ENCODE measurements at places on chromosomes 7 and 10.

DNA sequence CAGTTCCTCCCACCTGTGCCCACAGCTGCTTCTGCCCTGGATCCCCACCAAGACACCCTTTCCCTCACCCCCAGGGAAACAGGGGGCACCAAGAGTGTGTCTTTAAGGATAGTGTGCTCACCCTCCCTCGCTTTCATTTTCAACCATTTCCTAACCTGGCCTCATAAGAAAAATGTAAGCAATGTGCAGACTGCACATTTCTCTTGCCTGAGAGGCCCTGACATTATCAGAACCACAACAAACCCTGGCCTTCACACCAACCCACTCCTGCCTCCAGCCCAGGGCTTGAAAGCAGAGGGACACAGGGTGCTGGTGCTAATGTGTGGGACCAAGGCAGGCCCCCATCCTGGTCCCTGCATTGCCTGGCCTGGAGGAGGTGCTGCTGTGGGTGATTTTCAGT, 11.0 kb upstream of the IMPDH1 start:
- no peak for DNase-seq

- DNase-seq = no peak
These were observed 32.8 kb downstream of the SLC26A4 start for GRCh38 chr7:107693396-107693795.

DNA sequence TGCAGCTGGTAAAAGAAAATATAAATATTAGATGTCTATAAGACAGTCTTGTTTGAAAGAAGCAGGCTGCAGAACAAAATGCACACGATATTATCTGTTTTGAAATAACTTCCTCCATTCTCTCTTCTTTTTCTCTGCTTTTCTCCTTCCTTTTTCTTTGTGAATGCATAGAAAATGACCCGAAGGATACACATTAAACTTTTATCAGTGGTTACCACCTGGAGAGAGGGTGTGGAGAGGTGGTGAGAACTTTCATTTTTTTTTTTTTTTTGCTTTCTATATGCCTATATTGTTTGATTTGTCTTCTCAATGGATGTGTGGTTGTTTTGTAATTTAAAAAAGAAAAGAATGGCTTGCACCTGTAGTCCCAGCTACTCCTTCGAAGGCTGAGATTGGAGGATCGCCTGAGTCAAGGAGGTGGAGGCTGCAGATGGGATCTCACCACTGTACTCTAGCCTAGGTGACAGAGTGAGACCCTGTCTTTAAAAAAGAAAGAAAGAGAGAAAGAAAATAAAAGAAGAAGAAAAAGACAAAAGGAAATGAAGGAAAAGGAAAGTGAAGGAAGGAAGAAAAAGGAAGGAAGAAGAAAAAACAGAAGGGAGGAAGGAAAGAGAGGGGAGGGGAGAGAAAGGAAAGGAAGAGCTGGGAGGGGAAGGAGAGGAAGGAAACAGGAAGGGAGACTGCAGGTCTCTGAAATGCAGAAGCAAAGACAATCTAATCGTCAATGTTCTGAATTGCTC, 64.4 kb downstream of the SAMD9 start:
- no peak for DNase-seq

DNA sequence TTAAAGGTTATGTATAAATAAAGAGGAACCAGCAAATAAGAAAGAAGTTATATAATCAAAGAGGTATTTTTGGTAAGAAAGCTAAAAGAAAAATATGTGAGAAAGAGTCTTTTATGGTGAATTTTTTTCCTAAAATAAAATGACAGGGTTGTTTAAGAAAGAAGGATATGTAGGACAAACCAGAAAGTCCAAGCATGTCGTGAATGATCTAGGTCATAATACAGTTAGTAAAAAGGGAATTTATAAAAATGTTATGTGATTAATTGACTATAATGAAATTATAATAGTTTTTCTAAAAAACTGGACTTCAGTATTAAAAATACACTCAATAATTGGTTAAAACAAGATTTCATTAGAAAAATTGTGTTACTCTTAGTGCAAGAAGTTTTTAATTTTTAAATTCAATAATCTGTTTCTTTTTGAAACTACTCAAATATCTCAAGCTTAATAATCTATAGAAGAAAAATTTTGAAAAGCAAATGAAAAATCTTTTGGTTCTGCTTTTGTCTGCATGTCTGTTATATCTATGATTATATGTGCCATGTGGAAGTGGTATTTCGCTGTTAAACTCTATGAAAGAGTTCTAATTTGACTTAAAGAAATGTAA, 23.3 kb downstream of the AVL9 start:
- no peak for DNase-seq

DNA sequence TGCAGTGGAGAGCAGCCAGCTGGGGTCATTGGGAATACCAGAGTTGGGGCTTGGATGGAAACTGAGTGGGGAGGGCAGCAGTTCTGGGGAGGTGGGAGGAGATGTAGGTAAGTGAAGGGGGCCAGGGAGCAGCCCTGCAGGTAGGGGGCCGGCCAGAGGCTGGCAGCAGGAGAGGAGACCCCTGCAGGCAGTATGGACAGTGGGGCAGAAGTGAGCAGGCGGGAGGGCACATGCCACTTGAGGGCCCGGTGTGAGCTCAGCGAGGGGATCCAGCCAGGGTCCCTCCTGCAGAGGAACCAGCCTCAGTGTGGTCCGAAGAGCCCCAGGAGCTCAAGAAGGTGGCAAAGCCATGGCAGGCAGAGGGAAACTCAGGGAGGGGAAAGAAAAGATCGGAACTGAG, 75.4 kb downstream of the WDR11 start:
- DNase-seq = no peak

DNA sequence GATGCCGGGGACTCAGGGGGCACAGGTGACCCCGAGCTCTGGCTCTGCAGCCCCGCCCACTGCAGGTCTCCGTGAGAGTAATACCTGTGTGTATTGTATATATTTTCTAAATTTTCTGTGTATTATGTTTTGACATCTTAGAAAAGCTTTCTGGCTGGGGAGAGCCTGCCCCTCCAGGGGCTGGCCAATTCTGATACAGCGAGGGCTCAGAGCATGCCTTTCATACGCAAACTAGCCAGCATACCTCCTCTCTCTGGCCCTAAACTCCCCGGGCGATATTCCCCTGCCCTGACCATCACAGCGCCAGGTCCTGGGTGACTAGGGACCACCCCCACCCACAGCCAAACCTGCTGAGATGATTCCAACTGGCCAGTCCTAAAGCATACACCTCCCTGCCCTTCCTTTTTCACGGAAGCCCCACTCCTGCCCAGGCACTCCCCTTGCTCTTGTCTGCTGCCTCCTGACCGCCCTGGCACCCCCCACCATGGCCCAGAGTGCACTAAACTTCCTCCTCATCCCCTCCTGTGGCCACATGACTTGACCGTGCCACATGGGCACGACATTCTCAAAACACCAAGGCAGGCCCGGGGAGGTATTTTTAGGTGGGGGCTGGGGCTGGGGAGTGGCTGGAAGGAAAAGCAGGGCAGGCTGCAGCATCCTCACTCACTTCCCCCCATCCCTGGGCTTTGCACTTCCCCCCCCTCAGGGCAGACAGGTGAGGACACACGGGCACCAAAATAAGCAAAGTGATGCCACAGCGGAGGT, 61.5 kb downstream of the INSIG1 start:
- no peak for DNase-seq

DNA sequence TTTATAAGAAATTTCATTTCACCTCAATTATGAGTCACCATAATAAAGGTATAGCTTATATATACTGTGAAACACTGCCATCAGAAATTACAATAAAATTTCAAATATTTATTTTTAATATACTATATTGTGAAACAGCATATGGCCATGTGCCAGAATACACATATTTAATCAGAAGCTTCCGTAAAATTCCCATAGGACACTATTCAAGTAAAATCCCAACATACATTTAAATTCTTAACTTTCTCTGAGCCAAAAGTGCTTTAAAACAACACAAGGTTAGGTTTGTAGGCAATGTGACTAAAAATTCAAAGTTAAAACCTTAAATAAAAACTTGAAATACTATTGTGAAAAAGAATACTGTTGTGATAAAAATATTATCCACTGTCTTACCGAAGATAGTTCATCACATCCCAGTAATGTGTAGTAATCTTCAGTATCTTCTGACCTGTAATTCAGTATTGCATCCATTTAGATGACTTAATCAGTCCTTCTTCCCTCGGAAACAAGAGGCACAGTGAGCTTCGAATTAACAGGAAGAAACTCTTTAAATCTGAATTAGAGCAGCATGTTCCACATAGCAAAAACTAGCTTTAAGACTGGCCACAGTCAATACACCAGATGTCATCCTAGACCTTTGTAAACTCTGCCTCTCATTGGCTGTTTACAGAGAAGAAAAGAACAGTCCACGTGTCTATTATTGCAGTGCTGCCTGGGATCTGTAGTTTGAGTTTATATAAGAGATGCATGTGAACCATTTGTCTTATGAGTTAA, at the start of gene DNAJC12:
TSS of gene DNAJC12 (minus strand) at position 648 of the 774 bp plus-strand sequence. CDS start at position 471, 177 bp downstream.
- DNase-seq = no peak

DNA sequence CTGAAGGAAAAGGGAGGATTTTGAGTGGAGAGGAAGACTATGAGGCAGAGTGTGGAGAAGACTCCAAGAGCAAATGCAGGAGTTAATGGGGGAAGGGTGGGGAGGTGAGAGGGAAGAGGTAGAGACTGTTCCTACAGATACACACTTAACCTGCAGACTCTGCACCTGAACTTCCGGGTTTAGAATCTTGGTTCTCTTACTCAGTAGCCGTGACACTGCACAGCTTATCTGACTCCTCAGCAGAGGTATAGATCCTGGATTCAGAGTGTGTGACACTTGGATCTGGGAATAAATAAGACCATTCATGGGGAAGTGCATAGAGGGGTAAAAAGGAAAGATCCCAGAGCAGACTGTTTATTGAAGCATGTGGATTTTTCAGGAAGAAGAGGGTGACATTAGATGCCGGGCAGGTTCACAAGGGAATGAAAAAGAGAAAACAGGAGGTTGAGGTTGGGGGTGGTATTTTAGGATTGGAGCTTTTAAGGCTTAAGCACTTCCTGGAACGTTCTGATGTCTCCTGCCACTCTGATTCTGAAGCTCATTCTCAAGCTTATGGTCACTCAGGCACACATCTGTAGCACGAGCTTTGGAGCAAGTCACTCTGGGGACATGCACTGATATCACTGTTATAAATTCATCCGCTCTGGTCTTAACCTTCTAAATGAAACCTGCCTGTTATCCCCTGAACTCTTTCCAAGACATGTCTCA, 5.7 kb upstream of the ZC3HAV1L start:
- no peak for DNase-seq

- DNase-seq = no peak
These were observed 55.6 kb downstream of the OSBPL3 start for GRCh38 chr7:24924375-24924774.

DNA sequence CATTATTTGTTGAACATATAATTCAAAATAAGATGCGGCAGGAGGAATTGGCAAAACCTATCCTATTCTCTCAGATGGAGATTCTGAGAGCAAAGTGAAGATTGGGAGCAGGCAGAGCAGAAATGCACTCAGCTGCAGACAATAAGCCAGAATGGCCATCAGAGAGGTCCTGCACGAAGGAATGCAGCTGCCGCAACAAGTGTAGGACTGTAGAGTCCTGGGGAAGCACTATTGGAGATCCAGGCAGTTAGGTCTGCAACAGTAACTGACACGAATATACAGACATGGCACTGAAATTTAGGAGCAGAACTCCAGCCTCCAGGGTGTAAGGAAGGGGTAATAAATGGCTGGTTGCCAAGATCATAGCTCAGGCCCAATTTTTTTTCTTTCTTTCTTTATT, 10.4 kb upstream of the COL1A2 start:
- DNase-seq = no peak

DNA sequence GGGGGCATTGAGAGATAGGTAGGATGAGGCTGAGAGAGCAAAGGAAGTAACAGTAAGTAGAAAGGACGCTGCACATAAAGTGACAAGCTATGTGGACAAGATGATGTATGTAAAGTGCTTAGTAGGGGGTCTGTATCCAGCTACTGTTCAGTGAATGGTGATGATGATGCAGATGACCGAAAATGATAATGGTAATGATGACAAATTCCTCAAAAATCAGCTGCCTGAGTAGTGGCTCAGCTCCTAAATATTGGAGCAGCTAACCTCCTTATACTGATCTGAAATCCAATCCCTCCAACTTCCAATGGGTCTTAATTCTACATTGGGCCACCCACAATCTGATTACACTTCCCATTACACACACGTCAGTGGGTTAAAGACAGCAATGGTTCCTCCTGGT, 27.1 kb upstream of the KCNMA1 start:
- no peak for DNase-seq

GRCh38 chr7:150845421-150845861, 6.9 kb upstream of the AOC1 start:
- DNase-seq = no peak

GRCh38 chr10:35369049-35369611, 32.8 kb downstream of the CCNY start:
- DNase-seq = no peak

DNA sequence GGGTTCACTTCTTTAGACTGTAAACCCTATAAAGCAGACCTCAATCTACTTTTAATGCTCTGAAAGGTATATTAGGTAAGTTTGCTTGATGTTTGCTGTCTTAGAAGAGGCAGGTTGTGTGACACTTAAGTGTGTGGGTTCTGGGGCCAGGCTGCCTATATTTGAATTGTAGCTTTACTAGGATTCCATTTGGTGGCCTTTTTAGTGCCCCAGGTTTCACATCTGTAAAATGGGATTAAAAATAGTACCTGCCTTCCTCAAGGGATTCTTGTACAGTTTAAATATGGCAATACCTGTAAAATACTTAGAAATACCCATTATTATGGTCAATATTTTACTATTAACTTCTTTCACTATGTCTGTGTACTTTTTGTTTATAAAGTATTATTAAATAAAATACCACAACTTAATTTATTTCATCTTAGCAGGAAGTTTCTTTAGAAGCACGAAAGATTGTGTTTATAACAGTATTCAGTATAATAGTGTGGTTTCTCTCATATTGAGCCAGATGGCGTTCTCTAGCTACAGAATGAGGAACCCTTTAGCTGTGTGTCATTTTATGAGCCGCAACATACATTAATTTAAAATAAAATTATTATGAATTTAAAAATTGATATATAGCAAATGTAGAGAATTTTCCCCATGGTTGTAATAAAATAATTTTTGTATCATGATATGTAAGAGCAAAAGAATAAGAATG, 94.2 kb downstream of the CDK14 start:
- no peak for DNase-seq

GRCh38 chr7:121517591-121517990, 121.5 kb upstream of the FAM3C start:
- no peak for DNase-seq

DNA sequence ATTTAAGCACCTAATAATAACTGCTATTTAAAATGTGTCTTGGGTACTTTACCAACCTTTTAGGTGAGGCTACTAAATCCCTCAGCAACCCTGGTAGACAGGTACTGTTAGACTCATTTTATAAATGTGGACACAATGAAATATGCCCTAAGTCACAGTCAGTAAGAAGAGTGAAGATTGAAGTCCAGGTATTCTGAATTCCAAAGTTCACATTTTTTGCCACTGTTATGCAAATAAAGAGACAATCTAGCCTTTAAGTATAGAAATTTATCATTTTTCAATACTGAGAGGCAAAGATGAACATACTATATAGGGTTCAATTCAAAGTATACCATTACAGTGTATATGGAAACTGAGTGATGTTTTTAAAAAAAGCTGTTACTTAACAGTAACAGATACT, 102.7 kb downstream of the LMBR1 start:
- DNase-seq = no peak

Data from activated CD8-positive, alpha-beta memory T cell treated with anti-CD3 and anti-CD28 coated beads, Interleukin-2, amount 50 U/mL, for 4 hours (primary cell).